Stimulated activated CD8-positive, alpha-beta memory T cell treated with anti-CD3 and anti-CD28 coated beads, Interleukin-7, amount 100 ng/mL, for 24 hours (primary cell): ENCODE measurements at places on chromosomes 3 and 15.

- DNase-seq, result no peak
Observed at GRCh38 chr3:42670670-42671069, 14.7 kb upstream of the KLHL40 start.

DNA sequence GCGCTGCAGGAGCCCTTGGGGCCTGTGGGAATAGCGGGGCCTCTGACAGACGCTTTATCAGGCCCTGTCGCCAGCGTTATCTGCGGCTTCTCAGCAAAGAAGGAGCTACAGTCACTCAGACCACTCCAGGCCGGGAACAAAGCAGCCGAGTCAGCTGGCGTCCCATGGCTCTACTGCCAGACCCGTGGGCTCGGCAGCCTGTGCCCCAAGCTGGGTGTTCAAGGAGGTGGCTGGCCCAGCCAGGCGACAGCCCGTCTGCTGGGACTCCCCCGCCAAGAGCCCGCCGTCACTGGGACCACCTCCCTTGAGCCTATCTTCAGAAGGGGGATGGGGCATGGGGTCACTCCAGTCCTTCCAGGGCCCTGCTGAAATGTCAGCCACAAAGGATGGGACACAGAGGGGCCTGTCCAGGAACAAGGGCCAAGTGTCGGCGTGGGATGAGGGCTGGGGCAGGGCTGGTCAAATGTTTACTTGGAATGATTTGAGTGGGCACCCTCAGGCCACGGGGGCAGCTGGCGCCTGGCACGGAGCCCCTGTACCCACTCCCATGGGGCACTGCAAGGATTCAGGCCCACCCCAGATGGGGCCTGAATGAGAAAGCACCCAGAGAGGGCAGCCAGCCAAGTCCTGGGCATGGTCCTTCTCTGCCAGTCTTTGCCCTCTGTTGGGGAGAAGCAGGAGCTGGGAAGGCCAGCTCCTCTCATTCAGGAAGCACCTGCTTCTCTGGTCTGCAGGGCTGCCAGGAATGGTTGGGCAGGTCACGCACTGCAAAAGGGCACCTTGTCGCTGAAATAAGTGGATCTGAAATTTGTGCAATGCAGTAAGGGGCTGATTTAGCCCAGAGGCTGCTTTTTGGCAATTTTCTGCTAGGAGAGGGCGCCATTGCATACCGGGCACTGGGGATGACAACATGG is 148.3 kb downstream of the SMAD6 start:
- no peak for DNase-seq

GRCh38 chr15:62823561-62823960 is 219.0 kb upstream of the TPM1 start:
- DNase-seq, result no peak

GRCh38 chr15:67109141-67110034 is 44.0 kb downstream of the SMAD3 start:
- DNase-seq, result no peak

- DNase-seq, result no peak
Observed at GRCh38 chr3:15206662-15207576, 873 bp downstream of the CAPN7 start.

- DNase-seq, result no peak
Observed at GRCh38 chr15:96858694-96859093, 528.2 kb downstream of the NR2F2 start.

GRCh38 chr15:69346112-69346511 is 47.4 kb downstream of the PAQR5 start:
- DNase-seq, result no peak

DNA sequence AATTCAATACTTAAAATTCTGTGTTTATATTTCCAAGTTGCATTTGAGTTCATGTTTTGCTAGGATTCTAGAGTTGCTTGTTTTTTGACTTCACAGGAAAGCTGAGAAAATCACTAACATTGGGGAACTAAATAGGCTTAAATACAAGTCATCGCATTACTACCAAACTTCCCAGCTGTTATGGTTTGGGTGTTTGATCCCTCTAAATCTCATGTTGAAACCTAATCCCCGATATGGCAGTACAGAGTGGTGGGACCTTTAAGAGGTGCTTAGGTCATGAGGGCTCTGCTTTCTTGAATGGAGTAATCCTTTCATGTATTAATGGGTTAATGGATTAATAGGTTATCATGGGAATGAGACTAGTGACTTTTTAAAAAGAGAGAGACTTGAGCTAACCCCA is 77.2 kb upstream of the ARPP21 start:
- no peak for DNase-seq

GRCh38 chr15:40832903-40833302 is 4.4 kb upstream of the PPP1R14D start:
- DNase-seq, result no peak

GRCh38 chr3:15050405-15051092 is 14.6 kb downstream of the MRPS25 start:
- DNase-seq, result no peak

DNA sequence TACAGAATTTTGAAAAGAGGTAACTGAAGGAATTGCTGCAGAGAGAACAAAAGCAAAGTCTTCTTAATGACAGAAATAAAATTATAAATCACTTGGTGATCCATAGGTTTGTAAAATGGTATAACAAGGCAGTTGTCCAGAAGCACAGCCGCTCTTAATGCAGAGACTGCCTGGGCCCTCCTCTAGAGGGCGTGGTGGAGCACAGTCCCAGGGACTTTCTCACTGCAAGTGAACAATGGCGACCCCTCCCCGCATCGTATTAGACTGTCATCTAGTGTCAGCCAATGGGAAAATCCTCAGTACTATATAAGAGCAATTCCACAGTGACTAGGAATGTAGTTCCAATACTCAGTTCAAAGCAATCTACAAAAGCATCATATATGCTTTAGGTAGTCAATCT is 26.4 kb upstream of the ZBED2 start:
- DNase-seq, result no peak

- no peak for DNase-seq
Observed at GRCh38 chr3:124607163-124607562, 123.1 kb upstream of the UMPS start.

- no peak for DNase-seq
Observed at GRCh38 chr3:9700536-9700935, 3.1 kb upstream of the CPNE9 start.

DNA sequence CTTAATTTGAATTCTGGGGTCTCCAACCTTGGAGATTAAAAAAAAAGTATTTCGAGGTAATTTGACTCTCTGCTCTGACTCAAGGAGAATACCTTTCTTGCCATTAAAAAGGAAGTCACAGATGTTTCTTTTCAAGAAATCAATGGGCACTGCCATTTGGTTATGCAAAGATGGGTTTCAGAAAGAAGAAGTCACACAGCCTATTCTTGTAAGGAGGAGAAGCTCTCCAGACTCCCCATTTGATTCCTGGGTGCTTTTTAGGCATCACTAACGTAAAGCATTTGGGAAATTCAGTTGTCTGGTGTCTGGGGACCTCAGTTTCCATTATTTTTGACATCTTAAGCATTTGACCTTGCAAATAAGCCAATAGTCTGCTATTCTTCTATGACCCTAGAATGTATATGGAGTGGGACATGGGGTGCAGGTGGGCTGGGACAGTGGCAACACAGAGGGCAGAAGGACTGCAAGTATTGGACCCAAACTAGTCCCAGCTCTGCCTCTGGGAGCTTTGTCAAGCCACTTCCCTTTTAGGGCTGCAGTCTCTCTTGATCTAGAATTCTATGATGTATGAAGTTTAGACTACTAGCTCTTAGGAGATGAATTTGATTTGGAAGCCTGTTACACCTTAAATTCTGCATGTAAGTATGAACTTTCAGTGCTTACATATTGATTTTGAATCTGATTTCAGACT is 27.8 kb downstream of the IL5RA start:
- DNase-seq, result no peak

DNA sequence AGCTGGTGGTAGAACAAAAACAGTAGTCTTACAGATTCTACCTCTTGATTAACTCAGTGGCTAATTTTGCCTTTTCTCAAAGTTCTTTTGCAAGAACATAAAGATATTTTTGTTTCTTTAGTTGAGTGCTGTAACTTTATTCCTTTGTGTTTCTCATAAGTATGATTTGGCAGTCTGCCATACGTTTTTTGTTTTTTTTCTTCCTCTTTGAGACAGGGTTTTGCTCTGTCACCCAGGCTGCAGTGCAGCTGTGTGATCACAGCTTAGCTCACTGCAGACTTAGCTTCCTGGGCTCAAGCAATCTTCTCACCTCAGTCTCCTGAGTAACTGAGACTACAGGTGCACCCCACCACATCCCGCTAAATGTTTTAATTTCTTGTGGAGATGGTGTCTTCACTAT is 22.4 kb downstream of the B3GNT5 start:
- no peak for DNase-seq

- DNase-seq, result no peak
Observed at GRCh38 chr15:28004143-28005003, 94.7 kb downstream of the OCA2 start.

DNA sequence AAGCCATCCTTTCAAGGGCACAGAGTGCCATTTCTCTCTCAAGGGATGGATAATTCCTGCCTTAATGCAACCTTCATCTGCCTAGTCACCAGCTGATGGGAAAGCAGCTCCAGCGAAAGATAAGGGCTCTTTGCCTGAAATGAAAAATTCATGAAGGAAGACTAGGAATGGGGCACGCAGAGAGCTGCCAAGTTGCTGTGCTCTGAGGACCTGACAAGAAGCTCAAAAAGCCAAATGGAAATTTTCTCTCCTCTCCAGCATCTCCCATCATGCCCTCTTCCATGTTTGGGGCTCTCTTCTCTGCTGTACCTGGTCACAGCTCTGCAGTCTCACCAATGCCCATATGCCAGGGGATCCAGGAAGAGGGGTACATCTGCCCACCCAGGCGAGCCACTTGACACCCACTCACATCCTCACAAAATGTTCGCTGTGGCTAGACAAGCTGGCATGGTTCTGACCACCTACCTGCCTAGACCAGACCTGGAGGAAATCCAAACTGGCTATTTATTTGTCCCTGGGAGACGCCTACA is 29.3 kb upstream of the ABHD2 start:
- DNase-seq, result no peak

DNA sequence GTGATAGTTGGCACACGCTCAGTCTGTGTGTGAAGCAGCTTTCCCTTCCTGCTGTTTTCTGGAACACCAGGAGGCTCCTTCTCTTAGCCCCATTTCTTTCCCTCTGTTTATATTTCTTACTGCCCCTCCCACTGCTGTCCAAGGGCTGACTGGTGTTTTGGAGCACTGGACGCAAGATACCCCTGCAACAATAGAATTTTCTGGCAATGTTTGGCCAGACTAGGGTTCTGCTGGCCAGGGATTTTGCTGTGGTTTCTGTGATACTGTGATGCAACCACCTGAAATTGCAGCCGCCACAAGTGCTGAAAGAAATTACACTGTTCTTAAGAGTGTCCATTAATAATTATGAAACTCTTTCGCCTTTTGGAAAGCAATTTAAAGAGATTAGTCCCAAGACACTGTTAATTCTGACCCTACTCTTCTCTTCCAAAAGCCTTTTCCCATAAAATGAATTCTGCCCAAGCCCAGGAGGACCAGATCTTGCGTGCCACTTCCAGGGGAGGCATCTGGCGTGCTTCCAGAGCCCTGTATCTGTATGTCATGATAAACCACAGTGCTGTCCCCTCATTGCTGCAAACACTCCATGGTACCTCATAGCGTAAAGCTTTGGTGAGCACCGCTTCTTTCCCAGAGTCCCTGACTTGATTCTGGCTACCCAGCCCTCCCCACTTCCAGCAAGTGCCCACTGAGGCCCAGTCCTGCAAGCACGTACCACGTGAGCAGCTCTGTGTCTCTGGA is 159.4 kb upstream of the CHRM5 start:
- DNase-seq, result no peak

- no peak for DNase-seq
Observed at GRCh38 chr3:182795389-182795782, 2.1 kb downstream of the ATP11B start.
